B cell (primary cell): ENCODE measurements at places on chromosomes 6 and 20.

DNA sequence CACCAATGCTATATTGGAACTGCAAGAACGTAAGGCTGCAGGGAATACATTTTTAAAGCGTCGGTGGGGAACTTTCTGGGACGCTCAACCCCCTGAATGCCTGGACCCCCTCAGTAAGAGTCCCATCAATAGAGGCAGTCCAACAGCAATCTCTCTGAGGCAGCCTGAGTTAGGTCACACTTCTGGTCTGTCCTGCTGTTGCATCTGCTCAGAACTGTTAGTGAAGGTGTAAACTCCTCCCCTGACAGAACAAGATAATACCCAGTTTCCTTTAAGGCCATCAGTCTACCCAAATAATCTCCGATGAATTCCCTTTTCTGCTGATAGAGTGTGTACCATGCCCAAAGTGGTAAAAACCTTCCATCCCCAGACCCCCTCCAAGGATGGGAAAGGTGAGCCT lies 1.1 kb upstream of the RNGTT start:
- peak; percentile 14 for DNase-seq

DNA sequence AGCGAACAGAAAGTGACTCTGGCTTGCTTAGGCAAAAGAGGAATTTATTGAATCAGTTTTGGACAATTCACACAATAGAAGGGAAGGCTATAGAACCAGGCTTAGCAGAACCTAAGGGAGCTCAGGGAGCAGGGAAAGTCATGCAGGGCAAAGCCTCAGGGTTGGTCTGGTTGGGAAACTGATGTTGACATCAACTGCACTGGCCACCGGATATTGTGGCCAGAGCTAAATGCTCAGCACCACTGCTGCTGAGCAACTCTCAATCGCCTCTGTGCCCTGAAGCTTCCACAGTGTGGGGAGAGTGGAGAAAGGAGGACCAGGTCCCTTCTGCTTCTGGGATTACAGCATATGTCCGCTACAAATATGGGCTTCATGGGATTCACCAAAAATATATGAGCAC lies 93.3 kb upstream of the GCM1 start:
- no peak for DNase-seq

DNA sequence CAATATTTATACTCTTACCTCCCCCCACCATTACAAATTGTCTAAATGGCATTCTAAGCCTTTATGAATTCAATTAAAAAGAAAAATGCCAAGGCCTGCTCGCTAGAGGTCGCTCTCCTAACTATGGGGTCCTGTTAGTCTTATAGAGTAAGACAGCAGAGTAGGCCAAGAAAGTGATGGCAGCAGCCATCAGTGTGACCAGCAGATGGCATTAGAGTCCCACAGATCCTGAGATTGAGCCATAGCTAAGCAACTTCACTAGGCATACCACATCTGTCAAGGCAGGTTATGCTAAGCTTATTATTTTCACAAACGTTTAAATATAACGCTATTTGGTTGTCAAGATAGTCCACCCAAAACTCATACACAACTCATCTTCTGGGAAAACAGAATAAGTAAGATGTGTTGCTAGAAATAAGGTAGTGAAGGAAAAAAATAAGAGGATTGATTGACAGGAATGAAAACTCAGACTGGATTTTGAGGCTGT lies 57.6 kb upstream of the SCAF8 start:
- DNase-seq: peak; percentile 95

DNA sequence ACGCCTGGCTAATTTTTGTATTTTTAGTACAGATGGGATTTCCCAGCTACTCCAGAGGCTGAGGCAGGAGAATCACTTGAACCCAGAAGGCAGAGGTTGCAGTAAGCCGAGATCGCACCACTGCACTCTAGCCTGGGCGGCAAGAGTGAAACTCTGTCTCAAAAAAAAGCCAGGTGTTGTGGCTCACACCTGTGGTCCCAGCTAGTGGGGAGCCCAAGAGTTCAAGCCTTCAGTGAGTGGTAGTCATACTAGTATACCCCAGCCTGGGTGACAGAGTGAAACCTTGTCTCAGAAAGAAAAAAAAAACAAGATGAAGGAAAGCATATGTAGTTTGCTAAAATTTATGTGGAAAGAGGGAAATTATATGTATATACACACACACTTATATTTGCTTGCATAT lies 20.0 kb upstream of the POU5F1 start:
- no peak for DNase-seq

DNA sequence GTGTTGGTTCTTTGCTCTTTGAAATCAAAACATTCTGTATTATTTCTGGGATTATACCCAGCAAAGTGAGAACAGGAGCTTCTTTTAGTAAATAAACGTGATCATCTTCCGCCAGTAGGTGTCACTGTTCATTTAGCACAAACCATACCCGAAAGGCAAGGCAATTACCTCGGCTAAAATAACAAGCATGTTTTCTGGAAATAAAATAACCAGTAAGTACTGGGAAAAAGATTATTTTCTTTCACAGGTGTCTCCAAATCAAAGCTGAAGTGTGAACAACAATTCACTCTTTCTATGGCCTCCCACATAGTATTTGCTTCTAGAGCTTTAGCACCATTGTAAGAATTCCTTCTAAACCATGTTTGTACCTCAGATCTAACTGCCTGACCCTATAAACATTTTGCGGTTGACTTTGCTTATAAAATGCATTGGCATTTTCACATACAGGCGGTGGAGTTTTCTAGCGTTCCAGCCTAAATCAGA lies 144.6 kb upstream of the AGPAT4 start:
- DNase-seq: peak; percentile 48

- no peak for DNase-seq
Observed at GRCh38 chr20:50406610-50407136, 103.5 kb upstream of the PTPN1 start.

DNA sequence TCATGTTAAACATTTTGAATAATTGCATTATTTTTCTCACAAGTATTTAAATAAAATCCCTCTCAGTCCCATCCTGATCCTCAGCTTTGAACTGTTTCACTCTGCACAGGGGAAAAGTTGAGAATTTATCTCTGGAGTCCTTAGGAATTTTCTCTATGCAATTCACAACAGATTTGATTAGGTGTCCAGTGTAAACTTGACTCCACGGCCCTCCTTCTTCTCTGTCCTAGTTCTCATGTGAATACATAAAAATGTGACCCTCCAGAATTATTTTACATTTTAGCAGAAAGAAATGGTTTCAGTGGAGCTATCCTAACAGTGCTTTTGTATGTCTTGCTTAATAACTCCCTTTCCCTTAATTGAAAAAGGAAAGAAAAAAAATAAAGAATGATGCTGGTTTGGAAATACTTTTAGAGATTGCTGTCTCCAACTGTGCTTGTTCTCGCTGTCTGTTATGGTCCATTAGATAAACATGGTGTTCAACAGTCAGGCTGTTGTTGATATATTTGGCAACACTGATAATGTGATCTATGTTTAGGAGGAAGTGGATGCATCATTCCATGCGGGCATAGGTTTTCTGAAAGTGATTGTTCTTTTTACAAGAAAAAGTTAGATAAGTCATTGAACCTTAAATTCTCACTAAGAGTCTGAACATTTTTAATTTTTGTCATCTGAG lies 599.4 kb upstream of the CITED2 start:
- no peak for DNase-seq
